Kidney (tissue), 22 donors: ENCODE measurements at places on chromosomes 7 and 10. TPM values are rescaled to one million over a fixed set of nuclear protein-coding genes. Genes with fewer than 3 reads are reported as not detected.

The OPTN gene
- polyA plus RNA-seq: 76.9 TPM

The CDC14C gene
- polyA plus RNA-seq: not detected

The HOXA4 gene
- polyA plus RNA-seq: 13.0 TPM

The CUL1 gene
- 23.4 TPM for polyA plus RNA-seq

DNA sequence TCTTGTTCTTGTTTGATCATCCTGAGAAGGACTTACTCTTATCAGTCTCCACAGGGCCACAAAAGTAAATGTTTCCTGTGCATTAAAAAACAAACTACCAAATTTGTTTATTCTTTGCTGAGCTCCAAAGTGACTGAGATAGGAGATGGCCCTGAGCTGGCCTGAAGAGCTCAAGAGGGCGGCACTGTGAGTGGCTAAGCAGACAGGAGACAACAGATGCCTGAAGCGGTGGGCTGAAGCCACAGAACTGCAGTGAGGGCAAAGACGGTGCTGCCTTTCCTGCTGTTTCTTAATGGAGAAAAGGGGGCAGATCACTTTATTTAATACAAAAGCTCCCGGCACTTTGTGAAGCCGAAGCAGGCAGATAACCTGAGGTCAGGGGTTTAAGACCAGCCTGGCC is 379.6 kb downstream of the ARL4A start:
- no peak for DNase-seq

DNA sequence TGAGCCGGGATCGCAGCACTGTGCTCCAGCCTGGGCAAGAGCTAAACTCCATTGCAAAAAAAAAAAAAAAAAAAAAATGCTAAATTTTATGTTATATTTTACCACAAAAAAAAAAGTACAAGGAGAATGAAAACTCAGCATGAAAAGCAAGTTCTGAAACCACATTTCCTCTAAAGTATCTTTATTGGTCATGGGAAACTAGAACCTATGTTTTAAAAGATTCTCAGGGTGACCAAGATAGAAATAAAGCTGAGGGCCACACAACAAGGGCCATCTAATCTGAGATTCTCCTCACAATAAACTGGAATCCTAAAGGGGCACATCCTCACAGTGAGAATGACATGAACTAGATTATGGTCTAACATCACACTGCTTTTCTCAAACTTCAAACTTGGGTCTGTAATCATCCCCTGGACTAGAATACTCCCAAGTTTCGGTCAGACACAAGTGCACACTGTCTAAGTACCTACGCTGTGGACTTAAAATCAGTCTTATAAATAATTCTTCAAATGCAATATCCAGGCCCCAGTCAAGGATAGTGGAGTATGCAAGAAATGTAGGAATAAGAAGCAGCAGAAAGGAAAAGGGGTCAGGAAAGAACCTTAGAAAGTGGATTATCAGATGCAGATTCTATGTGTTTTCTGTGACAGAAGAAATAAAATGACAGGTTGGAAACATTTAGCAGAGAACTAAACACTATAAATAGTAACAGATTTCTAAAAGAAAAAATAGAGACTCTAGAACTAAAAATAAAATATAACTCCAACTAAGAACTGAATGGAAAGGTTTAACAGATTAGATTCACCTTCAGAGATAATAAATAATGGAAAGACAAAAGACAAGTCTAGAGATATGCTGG is 49.9 kb downstream of the COA1 start:
- no peak for DNase-seq

GRCh38 chr7:31955021-31955420 is 115.2 kb downstream of the PDE1C start:
- DNase-seq: no peak

DNA sequence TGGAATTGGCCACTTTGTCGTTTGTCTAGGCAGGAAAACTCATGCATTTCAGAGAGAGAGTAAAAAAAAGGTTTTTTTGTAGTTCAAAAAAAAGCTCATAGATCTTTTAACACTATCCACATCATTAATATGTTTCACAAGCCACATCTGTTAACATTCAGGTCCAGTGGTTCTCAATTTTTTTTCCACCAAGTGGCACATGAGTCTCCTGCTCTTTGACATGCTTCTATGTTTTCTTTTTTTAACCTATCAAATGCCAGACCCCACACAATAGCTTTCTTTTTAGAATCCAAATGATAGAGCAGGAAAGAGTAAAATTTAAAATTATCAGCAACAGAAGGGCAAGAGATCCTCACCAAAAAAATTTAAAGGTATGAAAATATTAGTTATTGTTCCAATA is 20.3 kb downstream of the NOD1 start:
- DNase-seq: no peak

GRCh38 chr10:22699976-22700375 is 14.4 kb downstream of the PIP4K2A start:
- no peak for DNase-seq

DNA sequence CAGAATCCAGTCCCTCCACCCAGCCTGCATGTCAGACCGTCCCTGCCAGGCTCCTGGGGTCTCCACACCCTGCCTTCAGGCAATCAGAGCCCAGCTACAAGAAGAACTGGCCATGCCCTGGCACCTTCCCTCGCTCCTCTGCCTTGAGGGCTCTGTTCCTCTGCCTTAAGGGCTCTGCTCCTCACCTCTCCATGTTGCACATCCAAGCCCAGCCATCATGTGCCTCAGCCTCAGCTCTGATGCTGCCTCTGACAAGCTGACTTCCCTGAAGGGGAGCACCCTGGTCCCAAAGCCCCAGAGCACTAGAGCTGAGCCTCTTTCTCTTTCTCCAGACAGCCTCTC is 50.3 kb upstream of the ANTXRL start:
- no peak for DNase-seq

GRCh38 chr7:135285547-135286233 is 52.1 kb downstream of the STRA8 start:
- DNase-seq: no peak

DNA sequence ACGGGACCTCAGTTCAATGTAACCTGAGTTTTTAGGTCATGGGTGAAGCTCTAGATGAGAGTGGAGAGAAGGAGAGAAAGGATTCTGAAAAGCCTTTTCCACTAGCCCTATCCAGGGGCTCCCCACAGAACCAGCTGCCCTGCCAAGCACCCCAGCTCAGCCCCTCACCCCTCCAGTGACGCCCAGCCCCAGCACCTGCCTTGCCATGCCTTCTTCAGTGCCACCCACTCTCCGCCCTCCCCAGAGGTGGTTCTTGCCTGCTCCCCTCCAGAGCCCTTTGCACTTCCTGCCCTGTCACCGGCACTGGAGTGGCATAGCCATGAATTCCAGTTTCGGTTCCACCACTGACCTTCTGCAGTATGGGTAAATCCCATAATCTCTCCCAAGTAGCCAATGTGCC is 70.1 kb downstream of the PCGF5 start:
- DNase-seq: no peak

GRCh38 chr10:115001506-115002381 is 63.7 kb downstream of the TRUB1 start:
- no peak for DNase-seq

- DNase-seq: no peak
These were observed 6.2 kb downstream of the LRIT1 start for GRCh38 chr10:84235096-84235495.
